Hematopoietic multipotent progenitor cell treated with erythropoietin and hydrocortisone succinate and interleukin-3 and kit ligand, for 17 days (in vitro differentiated cells): ENCODE measurements at places on chromosomes 7 and 10.
A peak's percentile ranks its signal among the peaks of the same experiment; 100 is the strongest.

- DNase-seq, result no peak
Measured at GRCh38 chr7:70763961-70764691, 367.8 kb upstream of the GALNT17 start.

GRCh38 chr10:34235164-34235832 is 579.8 kb downstream of the PARD3 start:
- no peak for DNase-seq

GRCh38 chr7:45078125-45078681 is 10.6 kb downstream of the NACAD start:
- DNase-seq, result no peak

- DNase-seq, result peak; percentile 32
Measured at GRCh38 chr7:120991161-120991560, 2.6 kb downstream of the CPED1 start.

DNA sequence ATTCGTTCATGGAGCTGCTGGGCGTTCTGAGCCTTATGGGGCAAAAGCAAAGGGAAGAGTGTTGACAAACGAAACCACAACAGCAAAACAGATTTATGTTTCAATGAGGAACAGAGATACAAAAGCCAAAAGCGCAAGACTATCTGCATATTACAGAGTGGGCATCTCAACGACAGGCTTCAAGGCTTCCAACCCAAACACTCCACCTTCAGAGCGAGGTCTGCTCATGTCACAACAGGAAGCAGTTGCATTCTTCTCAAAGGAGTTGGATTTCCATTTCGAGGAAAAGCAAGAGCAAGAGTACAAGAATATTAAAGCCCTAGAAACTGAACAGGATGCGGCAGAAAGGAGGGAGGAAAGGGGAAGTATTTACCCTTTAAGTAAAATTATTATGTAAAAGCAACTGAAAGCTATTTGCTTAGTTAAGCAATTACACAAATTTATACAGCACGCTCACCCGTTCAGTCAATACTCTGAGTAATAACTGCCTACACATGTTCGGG is 189.3 kb downstream of the ELMO1 start:
- no peak for DNase-seq

GRCh38 chr10:6320320-6321010 is 117.7 kb downstream of the PFKFB3 start:
- DNase-seq, result no peak

GRCh38 chr7:150804802-150805201 is 4.2 kb downstream of the TMEM176A start:
- DNase-seq, result no peak

GRCh38 chr7:29042824-29043231 is 84.7 kb upstream of the TRIL start:
- DNase-seq, result no peak

DNA sequence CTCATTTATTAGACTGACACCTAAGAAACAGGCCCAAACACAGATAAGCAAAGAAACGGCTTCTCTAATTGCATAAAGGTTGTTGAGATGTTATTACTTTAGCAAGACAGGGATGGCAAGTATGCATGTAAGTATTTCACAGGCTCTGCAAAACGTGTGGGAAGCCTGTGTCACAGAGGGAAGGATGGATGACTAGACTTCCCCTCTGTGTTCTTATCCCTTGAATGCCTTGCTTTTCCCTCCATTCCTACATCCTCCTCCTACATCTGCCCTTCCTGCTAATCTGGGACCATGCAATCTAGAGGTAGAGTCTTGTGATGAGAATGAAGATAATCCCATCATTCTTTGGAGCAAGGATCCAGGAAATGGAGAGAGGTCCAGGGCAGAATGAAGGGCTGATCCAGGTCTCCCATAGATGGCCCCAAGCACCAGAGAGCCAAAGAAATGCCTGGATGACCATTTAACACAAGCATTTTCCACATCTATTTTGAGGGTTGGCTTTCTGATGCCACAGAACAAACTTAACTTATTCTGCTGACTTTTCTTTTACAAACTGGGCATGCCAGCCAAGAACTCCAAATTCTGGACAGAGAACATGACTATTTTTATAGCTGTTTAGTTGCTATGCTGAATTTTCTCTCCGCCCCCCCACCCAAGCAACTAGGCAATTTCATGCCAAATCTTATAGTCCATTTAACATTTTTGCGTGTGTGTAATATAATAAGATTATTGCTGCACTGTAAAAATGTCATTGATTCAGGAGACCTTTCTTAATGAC is 48.1 kb downstream of the NRP1 start:
- no peak for DNase-seq

GRCh38 chr10:60042914-60043313 is 136.6 kb upstream of the CCDC6 start:
- DNase-seq, result no peak

DNA sequence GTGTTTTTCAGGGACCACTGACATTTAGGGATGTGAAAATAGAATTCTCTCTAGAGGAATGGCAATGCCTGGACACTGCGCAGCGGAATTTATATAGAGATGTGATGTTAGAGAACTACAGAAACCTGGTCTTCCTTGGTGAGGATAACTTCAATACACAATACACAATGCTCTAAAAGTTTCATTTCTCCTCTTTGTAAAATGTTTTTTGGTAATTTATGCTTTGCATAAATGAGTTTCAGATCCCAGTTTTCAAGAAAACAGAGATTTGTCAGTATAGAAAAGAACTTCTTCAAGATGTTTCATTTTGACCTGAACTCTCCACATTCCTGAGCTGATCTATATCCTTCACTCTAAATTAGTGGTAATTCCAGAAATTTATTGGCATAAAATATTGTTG is 14.2 kb downstream of the ZNF92 start:
- no peak for DNase-seq

DNA sequence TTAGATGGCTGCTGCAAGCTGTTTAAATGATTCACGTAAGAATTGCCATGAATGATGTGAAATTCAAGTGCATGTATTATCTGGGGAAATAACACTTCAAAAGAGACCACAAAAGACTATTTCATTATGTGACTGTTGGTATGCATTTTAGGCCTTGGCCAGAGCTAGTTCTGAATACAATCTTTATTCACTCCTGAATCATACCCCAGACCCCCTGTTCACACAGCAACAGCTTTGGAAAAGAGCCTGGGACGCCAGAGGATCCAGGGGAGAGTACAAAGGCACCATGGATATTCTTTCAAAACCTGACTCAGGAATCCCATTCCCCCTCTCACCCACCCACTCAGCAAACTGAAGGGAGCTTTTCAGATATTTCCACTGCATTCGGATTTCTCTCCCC is 377.1 kb upstream of the DPP6 start:
- DNase-seq, result no peak
